Stimulated activated CD8-positive, alpha-beta memory T cell treated with anti-CD3 and anti-CD28 coated beads, Interleukin-7, amount 100 ng/mL, for 1 hour (primary cell): ENCODE measurements at places on chromosomes 5 and 9.

DNA sequence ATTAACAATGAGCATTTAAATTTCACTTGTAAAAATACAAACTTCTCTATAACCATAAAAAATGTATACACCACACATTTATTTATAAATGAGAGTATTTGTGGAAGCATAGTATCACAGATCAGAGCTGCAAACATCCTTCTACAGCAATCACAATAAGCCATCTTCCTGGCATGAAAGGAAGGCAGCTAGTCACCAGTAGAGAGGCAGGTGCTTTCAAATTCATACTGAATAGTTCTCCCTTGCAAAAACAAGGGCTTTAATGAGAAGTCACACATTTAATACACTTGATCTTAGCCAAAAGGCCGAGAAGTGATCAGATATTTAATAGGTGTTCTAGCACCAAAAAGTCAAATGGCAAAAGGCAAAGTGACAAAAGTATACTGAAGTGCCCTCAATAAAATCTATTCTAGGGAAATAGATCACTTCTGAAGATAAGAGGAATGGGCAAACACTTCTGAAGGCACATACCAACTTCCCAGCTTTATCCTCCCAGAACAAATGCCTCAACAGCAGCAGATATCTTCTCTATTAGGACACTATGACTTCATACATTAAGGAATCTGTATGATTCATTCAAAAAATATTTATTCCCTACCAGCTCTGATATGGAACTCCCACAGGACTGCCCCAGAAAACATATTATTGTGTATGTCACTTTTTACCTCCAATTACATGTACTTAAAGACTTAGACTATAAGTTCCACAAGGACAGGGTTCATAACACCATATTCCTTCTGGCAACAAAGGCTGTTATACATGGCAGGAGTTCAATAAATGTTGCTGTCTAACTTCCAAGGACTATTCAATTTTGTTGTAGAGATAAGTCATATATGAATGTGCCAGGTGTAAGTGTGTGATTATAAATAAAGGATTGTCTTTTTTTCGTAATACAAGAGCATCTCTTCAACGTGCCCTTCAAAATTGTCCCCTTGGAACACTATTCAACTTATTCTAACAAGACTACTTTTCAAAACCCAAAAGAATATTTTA, 31.7 kb downstream of the MAPKAP1 start:
- DNase-seq = no peak

GRCh38 chr5:179880066-179880650, 21.5 kb upstream of the MRNIP start:
- no peak for DNase-seq

DNA sequence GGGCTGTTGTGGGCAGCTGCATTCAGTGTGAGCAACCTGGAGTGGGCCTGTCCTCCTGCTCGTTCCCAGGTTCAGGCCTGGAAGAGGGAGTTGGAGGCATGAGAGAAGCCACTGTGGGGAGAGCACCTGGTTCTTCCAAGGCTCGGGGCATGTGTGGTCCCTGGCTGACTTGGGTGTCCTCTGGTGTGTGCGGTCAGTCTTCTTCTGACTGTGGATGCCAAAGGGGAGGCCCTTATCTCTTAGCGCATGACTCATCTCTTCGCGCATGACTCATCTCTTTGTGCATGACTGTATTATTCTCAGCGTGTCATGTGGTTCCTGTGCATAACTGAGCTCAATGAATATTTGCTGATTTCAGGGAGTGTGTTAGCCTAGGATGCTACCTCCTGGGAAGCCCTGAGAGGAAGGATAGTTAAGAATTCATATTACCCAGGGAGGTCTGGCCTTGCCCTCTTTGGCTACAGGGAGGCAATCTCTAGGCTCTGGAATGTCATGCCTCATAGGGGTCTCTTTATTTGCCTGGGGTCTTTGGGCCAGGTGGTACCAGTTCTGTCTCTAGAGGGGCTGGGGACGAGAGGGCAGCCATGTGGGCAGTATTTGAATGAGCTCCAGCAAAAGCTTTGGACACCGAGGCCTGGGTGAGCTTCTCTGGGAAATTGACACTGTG, 188.7 kb downstream of the HSPA4 start:
- DNase-seq = no peak

GRCh38 chr9:81174023-81174422, 515.3 kb downstream of the TLE1 start:
- DNase-seq = no peak

- DNase-seq = no peak
Measured at GRCh38 chr5:1952444-1953099, 69.8 kb upstream of the IRX4 start.

GRCh38 chr5:133824661-133825254, 143.7 kb downstream of the C5orf15 start:
- no peak for DNase-seq

GRCh38 chr9:70091572-70091971, 47.9 kb downstream of the MAMDC2 start:
- no peak for DNase-seq

- DNase-seq = no peak
Measured at GRCh38 chr9:114995681-114996221, 65.4 kb upstream of the TNFSF8 start.

DNA sequence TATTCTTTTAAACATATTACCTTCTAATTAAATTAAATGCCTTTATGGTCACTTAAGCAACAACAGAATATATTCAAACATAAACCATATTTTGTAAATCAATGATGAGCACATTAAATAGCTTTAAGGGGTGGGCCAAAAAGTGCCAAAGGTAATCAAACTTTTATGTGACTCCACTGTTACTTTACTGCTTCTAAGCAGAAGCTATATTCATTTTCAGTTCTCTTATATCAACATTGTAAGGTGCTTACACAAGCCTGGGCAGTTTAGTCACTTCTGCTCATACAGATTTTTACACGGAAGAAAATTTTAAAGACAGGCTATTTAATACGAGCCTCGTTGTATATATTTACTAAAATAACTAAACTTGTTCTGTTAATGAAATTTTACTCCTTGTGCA, 29.9 kb downstream of the RFX3 start:
- no peak for DNase-seq

DNA sequence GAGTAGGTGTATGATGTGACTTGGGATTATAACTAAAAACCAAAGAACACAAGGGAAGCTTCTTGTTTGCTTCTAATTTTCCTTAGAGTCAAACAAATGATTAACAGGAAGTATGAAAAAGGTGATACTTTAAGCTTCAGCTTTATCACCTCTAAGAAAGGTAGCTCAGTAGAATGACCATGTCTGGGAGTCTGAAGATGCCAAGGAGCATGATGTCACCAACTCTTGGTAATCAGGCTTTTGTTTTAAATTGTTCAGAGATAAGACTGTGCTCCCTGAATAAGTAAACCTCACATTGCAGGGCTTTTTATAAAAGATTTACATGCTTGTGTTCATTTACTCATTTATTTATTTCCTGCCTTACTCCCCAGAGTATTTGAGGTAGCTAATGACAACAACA, 169.9 kb downstream of the FER start:
- DNase-seq = no peak

DNA sequence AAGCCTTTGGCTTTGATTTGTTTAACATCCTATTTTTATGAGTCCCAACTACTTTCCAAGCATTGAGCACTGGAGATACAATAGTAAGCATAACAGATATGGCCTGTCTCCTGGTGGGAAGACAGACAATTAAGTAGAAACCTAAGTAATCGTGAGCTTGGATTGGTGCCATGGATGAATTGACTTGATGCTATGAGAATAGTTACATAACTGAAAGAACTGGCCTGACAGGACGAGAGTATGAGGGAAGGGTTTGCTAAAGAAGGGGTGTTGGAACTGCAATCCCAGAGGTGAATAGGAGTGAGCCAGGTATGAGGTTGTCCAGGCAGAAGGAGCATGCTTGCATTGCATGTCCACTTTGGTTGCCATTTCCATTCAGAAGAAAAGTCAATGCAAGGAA, 52.4 kb downstream of the GPR21 start:
- no peak for DNase-seq

DNA sequence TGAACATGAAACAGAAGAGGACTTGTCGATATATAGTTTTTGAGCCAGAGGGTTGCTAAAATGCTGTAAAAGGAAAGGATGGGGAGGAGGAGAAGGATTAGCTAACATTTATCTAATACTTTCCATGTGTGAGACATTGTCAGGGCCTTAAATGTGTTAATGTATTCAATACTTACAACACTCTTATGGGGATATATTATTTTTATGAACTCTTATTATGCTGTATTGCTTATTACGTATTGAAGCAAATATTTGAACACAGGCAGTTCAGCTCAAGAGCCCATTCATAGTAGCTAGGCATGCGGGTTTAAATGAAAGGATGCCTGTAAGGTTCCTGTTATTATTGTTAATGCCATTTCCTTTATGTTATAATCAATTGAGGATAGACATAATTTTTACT, 391.5 kb downstream of the CCDC171 start:
- DNase-seq = no peak

DNA sequence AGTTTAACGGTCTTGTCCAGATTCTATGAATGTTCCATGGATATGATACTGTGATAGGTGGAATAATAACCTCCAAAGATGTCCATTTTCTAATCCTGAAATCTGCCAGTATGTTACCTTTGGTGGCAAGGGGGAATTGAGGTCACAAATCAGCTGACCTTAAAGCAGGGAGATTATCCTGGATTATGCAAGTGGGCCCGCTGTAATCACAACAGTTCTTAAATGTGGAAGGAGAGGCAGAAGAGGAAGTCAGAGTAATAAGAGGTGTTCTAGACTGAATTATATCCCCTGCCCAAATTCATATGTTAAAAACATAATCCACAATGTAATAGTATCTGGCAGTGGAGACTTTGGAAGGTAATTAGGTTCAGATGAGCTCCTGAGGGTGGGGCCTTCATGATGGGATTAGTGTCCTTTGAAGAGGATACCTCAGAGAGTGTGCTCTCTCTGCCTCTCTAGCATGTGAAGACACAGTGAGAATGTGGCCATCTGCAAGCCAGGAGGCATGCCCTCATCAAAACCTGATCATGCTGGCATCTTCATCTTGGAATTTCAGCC, 47.6 kb upstream of the ZFAND5 start:
- DNase-seq = no peak

- no peak for DNase-seq
Measured at GRCh38 chr9:124514125-124514524, 6.9 kb upstream of the NR5A1 start.

DNA sequence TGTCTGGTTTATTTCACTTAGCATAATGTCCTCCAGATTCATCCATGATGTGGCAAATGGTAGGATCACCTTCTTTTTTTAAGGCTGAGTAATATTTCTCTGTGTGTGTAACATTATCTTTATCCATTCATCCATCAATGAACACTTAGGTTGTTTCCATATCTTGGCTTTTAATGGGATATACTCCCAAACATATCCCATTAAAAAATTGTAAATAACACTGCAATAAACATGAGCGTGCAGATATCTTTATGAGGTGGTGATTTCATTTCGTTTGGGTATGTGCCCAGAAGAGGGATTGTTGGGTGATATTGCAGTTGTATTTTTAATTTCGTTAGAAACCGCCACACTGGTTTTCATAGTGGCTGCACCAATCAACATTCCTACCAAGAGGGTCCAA, 36.2 kb upstream of the UGCG start:
- no peak for DNase-seq

- no peak for DNase-seq
Measured at GRCh38 chr5:132671000-132671399, 2.8 kb upstream of the IL4 start.

DNA sequence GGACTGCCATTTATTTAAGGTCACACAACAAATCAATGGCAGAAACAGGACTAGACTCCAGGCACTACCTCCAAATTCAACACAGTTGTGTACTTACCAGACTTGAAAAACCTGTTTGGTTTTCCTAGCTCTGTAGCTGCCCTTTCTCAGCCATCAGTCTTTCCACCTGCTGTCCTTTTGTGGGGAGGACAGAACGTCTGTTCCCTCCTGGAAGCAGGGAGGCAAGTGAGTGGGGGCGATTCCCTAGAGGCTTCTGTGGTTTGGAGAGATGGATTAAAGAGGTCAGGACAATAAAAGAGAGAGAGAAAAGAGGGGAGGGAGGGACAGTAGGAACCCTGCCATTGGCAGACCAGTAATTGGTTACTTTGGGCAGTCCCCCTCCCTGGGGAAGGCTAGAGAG, 14.7 kb downstream of the ASTN2 start:
- DNase-seq = no peak

DNA sequence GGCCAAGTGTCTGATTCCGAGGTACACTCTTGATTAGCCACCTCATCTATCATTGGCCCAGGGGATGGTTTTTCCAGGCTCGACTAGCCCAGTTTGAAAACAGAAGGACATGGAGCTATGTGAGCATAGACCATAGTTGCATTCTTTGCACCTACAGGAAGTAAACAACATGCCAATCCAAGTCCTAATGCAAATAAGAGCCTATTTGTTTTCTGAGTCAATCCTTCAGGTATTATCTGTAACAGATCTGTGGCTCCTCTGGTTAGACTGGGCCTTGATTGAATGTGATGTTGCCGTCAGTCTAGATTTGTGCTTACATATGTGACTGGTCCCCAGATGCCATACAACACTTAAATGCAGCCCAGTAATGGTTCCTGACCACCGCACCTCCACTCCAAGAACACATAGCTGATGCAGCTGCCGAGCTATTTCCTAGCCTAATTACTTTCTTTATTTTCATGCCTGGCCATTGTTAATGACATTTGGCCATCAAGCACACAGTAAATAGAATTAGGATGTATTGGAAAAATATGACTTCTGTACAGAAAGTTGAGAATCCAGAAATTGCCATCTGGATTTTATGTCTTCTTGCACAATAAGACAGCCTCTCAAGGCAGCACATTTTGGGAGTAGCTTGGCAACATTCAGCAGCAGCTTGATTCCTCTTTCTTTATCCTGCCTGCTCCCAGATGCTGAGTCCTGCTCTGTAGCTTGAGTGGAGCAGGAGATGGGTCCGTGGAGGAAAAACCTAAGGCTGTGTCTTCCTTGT, 29.5 kb upstream of the ARHGAP26 start:
- no peak for DNase-seq

DNA sequence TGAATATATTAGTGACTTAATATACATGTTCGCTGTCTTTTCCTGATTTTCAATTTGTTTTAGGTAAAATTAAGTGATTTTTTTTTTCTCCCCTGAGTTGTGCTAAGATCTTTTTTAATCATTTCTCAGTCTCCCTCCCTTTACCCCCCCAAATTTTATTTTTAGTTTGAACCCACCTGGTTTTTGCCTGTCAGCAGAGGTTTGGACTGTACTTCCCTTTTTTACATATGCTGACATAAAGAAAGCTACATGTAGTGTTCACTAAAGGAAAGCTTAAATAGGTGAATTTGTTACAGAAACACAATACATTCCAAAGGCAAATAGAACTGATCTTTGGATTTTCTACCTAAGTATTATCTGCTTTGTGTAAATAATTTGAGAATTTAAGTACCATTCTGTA, 82.2 kb downstream of the IPO11 start:
- no peak for DNase-seq

DNA sequence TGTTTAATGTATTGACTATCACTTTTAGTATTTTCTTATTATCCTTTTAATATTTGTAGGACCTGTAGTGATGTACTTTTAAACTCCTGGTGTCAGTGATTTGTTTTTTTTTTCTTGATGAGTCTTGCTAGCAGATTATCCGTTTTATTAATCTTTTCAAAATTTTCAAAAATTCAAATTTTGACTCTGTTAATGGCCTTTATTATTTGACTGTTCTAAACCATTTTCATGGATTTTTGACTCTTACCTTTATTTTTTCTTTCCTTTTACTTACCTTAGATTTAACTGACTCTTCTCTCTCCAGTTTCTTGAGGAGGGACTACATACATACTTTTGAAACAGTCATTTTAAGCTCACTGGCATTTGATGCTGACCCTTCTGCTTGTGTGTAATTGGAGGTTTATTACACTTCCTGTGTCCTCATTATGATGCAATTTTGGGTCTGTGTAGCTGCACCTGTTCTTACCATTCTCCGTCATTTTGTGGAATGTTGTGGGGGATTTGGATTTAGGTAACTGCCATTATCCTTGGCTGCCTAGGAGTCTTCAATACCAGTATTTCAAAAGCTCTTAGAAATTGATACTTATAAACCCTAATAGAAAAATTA, 32.0 kb upstream of the EXOC3 start:
- no peak for DNase-seq
